Bronchial epithelial cell (primary cell): ENCODE measurements at places on chromosomes 12 and 14.

DNA sequence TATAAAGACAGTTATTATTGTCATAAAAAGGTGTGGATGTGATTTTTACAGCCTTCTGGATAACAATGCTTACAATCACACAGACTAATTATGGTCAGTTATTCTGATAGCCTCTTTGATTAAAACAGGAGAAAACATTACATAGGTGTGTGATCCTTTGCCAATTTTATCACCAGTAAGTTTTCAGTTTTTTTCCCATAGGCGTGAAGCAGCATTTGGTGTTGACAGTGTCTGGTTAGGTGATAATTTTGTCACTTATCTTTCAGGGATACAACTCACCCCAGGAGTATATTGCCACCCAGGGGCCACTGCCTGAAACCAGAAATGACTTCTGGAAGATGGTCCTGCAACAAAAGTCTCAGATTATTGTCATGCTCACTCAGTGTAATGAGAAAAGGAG, 208.8 kb downstream of the EPS8 start:
- DNase-seq, result no peak

DNA sequence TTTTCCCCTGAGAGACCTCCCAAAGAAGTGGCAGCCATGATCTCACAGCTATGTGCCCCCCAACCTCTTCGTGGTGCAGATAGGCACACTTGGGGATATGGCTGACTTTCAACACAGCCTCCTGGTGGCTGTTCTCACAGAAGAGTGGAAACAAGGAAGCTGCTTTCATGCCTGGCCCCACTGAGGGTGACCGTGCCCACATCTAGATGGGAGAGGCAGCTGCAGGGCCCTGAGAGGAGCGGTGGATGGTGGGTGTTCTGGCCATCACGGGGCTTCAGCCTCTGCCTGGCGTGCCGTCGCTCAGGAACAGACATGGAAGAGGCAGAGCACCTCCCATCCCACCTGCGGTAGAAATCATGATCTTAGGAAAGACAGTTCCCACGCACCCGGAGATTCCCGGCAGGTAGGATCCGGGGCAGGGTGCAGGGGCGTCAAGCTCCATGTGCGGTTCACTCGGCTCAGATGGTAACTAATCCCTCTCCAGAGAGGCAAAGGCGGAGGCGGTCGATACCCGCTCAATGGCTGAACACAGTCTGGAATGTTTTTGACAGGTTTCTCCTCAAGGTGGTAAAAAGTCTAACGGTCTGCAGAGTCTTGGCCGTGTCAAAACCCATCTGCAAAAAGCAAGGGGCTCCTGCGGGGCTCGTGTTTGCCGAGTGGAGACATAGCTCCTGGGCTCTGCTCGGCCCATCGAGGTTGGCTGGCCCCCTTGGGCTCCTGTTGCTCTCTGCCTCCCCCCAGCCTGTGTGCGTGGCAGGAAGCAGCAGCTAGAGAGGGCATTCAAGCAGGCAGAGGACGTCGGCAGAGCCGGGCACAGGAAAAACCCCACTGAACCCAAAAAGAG, 225.2 kb upstream of the RTL1 start:
- DNase-seq, result no peak

DNA sequence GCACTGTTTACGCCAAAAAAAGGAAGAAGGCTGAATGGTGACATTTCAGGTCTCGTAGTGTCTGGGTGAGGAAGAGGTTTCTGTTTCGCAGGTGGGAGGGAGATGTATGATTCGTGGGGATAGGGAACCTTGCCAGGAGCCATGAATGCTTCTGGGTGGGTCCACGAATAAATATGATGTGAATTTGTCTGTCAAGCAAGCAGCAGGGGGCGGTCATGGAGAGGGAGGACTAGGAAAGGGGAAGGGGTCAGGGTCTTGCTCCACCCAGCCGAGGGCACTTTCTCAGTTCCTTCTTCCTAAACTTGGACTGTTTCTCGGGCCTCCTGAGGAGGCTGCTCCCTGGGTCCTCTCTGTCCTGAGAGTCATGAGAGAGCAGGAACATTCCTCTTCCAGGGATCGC, 72.5 kb downstream of the LGMN start:
- DNase-seq, result no peak

DNA sequence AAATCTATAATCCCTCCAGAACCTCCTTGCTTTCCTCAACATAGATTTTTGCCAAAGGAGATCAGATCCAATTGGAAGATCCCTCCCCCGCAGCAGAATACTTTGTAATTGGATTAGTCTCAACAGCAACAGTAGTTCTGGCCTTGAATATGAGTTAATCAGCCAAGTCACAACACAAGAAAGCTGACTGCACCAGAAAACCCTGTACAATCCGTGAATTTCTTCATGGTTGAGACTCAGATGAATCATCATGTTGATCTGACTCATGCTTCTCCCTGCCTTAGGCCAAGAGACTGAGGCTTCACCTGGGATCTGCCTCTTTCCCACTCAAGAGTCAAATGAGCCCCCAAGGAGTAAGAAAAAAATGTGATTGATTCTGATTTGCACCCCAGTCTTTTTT, 3.0 kb upstream of the METTL17 start:
- peak; percentile 99 for DNase-seq

DNA sequence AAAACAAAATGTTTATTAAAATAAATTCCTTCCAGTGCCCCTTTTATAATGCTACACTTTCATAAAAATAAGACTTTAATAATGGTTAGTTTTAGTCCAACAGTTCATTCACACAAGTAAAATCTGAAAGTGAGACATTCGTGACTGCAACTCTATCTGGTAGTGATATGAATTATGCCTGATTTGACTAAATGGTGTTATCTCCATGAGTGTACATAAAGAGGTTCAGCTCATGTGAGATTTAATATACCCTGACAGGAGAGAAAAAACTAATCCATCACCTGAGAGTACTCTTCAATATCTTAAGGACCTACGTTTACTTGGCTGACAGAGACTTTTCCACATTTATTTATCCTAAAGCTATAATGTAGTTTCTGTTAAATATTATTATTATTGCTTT, 34.0 kb downstream of the ERO1A start:
- no peak for DNase-seq

GRCh38 chr12:104411826-104412641, 44.7 kb upstream of the CHST11 start:
- peak; percentile 52 for DNase-seq

GRCh38 chr12:102956738-102957327, 641 bp upstream of the ASCL1 start:
- no peak for DNase-seq

GRCh38 chr12:54980341-54980740, 4.2 kb downstream of the TESPA1 start:
- DNase-seq, result no peak

- no peak for DNase-seq
Measured at GRCh38 chr12:46509135-46509534, 136.6 kb upstream of the SLC38A2 start.

- no peak for DNase-seq
Measured at GRCh38 chr12:51647647-51648046, 56.6 kb downstream of the SCN8A start.

DNA sequence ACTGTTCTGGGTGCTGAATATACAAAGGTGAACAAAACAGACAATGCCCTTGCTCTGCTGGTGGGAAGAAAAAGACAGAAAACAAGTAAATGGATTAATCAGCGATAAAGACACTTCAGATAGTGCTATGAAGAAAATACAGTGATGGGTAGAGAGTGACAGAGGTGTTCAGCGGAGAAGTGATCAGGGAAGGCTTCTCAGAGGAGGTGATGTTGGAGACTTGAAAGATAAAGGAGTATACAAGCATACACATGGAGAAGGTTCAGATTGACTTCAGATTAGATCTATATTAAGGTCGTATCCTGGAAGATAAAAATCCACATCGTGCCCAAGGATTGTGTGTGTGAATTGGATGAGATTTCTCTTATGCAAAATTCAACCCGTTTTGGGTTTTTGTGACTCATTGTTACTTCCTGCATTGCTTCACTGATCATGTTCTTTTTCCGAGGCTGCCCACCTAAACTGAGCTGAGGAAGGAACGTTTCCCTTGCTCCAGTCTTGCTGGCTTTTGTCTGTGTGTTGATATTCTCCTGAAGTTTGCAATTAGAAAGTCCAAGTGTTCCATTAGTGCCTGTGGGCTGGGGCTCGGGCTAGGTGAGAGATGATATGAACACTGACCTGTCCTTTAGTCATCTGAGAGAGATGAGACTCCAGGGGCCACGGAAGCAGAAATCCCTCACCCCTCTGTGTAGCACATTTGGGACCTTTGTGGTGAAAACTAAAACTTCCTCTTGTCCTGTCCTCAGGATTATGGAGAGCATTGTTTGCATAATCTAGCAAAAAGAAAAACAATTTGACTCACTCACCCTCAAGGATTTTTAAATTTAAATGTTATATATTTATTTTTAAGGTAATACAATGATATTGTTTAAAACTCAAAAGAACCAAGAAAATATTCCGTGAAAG, 27.6 kb downstream of the PLXNC1 start:
- DNase-seq, result peak; percentile 15

DNA sequence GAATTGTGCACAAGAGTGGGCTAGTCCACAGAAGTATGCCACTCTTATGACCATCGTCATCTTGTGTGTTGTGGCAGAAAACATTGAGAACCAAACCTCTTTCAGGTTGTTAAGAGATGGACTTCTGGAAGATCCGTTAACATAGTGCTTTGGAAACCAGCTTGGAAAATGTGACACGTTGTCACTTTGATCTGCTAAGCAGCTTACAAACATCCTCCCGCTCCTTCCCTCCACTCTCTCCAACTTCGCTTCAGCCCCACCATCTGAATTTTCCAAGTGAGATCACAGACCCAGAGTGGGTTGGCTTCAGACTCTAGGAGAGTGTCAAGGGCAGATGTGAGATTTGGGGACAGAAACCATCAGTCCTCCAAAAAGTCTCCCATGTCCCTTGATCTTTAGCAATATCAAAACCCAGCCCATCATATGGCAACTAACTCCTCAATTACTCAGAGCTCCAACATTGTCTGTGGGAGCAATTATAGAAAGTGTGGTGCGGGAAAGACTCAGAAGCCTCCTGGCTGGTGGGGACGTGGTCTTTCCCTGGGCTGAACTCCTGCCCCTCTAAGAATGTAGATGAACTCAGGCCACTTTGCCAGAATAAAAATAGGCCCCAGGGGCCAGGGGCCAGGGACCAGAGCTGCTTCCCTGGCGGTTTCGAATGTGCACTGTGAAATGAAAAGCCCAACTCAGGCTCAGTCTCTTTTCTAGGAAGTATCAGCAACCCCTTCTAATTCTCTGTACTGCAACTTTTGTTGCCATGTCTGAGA, 129.5 kb downstream of the SLC38A6 start:
- no peak for DNase-seq

DNA sequence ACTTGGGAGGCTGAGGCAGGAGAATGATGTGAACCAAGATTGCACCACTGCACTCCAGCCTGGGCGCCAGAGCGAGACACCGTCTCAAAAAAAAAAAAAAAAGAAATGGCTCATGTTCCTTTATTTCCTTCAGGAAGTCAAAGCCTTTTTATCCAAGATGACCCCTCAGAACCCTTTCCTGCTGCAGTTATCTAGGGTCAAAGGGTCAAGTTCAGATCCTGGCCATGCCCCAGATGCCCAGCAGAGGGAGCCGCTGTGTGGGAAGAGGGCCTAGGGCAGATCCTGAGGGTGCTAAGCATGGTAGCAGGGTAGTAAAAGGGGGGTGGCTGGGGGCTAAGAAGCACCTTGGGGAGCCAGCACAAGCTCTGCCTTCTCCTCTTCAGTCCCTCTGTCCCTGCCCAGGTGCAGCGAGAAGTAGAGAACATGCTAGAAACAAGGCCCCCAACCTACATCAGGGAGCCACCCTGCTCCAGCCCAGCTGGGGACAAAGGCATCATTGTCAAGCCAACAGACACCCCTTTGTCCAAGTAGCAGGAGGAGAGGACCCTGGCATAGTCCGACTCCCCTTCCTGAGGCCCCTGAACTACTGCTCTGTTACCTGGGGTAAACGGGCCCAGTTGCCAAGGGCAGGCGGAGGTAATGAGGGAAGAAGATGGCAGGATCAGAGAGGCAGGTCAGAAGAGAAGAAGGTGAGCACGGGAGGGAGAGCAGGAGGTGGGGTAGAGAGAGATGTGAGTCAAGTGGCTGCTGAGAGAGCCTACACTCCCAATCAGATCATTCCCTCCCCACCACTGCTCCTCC, 6.5 kb downstream of the NFE2 start:
- no peak for DNase-seq

- DNase-seq, result no peak
Measured at GRCh38 chr14:105023144-105023543, 2.3 kb upstream of the CDCA4 start.

- no peak for DNase-seq
Measured at GRCh38 chr14:74685056-74685455, 27.8 kb downstream of the AREL1 start.

DNA sequence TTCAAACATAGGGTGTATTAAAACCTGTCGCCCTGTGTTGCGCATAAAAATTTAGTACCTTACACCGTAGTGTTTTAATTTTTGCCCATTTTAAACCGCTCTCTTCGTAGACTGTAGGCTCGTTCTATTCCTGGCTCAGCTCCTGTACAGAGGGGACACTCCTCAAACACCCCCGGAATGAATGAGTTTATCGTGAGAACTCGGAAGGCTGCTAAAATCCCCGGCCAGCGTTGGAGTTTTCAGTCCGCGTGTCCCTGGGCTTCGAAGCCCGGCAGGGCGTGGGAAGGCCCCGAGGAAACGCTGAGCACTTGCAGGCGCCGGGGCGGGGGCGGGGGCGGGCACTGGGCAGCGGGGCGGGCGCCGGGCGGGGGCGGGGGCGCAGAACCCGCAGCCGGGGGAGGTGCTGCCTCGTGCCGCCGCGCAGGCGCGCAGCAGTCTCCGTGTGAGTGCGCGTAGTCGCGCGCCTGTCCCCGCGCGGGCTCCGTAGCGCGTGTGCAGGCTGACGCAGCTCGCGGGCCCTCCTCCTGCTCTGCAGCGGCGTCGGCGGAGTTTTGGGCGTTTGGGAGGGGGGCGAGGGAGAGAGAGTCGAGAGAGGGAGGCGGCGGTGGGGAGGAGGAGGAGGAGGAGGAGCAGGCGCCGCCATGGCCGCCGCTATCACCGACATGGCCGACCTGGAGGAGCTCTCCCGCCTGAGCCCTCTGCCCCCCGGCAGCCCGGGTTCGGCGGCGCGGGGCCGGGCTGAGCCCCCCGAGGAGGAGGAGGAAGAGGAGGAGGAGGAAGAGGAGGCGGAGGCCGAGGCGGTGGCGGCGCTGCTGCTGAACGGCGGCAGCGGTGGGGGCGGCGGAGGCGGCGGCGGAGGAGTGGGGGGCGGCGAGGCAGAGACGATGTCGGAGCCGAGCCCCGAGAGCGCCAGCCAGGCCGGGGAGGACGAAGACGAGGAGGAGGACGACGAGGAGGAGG, at the start of gene AEBP2:
Gene AEBP2, plus strand, starts transcription at position 434 of the 960 bp plus-strand sequence. Its CDS starts 208 bp downstream, at position 642.
- peak; percentile 83 for DNase-seq

GRCh38 chr12:38662829-38663228, 242.6 kb downstream of the CPNE8 start:
- DNase-seq, result peak; percentile 14

DNA sequence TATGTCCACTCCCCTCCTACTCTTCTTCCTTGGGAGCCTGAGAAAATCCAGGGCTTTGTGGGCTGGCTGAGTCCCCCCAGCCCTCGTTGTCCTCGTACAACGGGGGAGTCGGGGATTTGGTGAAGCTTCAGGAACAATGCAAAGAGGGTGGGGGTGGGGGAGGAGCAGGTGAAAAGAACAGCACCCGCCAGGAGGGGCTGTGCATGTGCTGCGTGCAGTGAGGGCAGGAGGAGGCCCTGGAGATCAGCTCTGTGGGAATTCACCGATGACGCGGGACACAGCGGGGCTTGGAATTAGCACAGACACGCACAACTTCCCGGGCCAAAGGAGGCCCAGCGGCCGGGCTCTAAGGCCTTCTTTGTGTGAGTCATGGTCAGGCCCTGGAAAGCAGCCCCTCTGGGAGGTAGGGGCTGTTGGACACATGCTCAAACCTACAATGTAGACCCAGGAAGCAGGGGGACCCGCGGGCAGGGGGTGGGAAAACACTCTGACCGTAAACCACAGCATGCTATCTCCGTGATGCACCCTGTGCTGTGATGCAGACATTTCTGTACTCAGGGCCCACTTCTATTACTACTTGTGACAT, 32.8 kb downstream of the RBM19 start:
- no peak for DNase-seq
